ENCODE measurements at places on chromosomes 1 and 21.

DNA sequence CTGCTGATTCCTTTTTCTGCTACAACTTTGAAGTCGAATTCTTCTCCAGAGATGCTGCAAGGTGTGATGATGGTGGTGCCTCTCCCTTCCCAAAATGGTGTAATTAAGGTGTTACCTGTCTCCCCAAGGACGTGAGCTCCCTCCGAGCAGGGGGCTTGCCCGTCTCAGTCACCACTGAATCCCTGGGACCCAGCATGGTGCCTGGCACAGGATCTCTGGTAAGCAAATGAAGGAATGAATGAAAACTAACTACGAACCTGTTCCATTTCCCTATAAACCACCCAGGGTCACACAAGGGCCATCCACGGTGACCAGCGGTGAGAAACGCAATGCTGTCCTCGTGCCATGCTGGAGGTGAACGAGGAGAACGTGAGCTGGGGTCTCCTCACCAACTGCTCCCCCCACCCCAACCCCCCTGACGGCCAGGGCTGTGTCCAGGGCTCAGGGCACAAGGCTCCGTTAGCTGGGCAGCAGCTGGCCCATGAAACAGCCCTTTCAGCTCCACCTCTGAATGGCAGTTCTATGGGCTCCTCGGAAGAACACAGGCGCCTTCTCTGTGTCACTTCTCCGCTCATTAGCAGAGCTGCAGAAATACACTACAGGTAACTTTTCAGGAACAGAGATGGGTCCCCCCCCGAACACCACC, 2.2 kb upstream of the MATN1 start:
- DNase-seq: no peak

GRCh38 chr1:169928438-169929209, 34.9 kb upstream of the SCYL3 start:
- peak; percentile 56 for DNase-seq

DNA sequence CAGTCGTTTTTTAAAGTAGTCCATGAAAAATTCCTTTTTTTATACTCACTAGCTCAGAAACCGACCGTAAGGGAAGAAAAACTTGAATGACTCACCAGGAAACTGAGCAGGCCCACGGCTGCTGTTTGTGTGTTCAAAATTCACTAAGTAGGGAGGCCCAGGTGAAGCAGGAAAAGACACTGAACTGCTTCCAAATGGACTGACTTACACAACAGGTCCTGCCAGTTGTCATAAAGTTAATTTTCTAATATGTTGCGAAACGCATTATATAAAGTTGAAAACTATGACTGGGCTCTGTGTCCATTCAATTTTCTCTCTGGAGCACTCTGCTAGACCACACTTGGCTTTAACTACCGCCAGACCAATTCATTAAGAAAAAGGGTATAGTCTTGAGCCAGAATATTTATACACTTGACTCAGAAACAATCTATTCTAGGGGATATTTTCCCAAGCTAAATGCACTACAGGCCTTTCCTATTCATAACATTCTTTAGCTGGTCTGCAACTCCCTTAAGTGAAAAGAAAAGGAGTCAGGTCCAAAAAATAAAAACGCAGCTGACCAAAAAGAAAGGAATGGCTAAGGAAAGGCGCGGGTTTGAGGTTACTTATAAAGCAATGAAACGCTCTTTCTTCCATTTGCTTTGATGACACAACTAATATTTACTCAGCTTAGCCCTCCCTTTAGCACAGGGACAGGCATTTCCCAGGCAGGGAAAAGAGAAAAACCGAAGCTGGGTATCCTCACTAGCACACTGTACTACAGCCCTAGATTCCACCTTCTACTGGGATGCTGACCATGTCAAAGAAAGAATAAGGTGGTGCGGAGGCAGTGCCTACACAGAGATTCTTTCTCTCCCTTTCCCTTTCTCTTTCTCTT, 306.3 kb upstream of the ESRRG start:
- no peak for DNase-seq

GRCh38 chr1:31216016-31216415, 23.7 kb downstream of the NKAIN1 start:
- no peak for DNase-seq

- no peak for DNase-seq
Measured at GRCh38 chr1:59013928-59014279, 230.1 kb upstream of the JUN start.
